Cortex of kidney (tissue), 1 donor: ENCODE measurements at places on chromosomes 11 and 22.

- DNase-seq = no peak
Measured at GRCh38 chr11:12017865-12018453, 9.5 kb upstream of the DKK3 start.

- no peak for DNase-seq
Measured at GRCh38 chr11:78840200-78840599, 265.5 kb upstream of the NARS2 start.

GRCh38 chr11:11230087-11230486, 123.0 kb downstream of the CSNK2A3 start:
- DNase-seq = no peak

DNA sequence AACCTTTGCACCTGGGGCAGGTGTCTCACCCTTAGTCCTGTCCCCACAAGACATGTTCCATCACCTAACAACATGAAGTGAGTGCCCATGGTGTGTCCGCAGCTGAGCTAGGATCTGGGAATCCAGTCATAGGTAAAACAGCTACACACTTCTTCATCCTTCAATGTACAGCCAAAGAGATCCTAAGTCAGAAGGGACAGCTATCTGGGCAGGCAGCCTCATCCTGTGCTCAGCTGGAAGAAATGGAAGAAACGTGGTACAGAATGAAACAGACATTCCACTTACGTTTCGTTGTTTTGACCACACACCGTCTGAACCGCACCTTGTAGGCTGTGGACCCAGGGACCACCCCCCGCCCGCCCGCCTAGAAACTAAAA, 30.8 kb downstream of the PDGFB start:
- DNase-seq = no peak

DNA sequence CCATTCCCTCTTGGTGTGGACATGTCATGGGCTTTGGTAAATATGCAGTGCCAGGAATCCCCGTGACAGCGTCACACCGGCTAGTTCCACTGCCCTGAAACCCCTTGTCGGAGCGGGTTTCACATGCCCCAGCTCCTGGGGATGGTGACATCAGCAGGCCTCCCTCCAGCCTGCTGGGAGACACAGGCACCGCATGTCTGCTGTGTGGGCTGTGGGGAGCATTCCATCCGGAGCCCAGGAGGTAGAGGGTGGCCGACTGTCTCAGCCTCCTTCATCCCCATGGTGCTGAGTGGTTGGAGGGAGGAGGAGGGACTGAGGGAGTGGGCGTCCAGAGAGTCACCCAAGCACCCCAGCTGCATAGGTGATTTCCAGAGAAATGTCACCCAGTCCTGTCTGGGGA, 1161.1 kb downstream of the BRD1 start:
- no peak for DNase-seq

DNA sequence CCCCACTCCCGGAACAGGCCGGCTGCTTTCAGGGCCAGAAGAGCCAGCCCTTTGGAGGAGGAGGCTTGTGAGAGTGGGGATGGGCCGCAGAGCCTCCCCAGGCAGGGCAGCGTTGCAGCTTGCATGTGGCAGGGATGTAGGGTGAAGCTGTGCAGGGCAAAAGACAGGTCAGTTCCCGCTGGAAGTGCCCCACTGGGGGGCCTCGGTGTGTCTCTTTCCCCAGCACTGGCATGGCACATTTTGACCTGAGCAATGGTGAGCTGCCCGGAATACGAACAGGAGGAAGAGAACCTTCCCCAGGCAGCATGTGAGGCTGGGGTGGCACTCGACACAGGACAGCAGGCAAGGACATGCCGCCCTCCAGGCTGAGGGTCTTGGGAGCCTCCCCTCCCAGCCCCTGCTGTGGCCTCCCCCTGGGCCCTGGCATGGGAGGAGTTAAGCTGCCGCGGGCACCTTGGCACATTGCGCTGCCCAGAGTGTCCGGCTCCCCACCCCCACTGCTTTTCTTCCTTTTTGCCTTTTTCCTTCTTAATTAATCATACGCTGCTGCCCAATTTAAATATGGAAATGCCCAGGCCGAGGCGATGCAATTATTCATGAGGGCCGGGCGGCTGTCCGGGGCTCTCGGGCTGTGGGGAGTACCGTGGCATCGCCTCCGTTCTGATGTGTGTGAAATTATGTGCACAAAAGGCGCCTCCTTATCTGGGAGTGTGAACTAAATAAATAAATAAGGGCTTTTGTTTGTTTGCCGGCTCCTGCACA, 76.0 kb upstream of the WNT7B start:
- no peak for DNase-seq

- DNase-seq = no peak
Measured at GRCh38 chr22:47011131-47011858, 248.8 kb downstream of the TBC1D22A start.

GRCh38 chr22:50189184-50189848, 3.6 kb downstream of the TRABD start:
- no peak for DNase-seq

DNA sequence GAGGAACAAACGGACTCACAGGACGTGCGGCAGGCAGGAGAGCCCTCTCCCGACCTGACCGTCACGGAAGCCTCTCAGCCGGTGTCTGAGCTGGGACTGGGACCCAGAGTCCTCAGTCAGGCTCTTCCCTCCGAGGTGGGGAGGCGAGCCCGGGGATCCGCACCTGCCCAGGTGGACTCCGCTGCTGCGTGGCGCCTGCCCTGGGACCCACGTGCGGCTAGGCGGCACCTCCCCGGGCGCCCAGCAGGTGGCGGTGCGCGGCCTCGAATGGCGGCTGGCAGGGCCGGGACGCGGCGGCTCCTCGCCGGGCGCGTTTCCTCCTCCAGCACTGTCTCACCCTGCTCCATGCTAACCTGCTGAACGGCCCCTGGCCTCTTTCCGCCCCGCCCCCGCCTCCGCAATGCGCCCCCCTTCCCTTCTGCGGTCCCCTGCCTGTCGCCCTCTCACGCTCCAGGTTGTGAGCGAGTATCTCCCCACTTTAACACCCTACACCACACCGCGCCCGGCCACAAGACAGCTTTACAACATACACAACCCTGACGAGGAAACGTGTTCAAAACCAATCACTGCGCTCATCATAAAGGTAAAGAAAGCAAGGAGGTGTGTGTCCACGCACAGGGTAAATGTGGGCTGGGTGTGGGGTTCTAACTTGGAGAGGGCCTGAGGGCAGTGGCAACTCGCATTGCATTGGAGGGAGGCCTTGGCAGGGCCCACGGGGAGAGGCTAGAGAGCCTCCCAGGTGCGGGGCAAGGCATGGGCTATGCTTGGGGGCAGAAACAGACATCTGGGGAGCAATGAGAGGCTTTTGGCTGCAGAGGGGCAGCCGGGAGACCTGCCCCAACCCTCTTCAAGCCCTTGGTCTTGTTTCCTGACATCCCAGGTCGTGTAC, 25.9 kb upstream of the ATXN10 start:
- no peak for DNase-seq

DNA sequence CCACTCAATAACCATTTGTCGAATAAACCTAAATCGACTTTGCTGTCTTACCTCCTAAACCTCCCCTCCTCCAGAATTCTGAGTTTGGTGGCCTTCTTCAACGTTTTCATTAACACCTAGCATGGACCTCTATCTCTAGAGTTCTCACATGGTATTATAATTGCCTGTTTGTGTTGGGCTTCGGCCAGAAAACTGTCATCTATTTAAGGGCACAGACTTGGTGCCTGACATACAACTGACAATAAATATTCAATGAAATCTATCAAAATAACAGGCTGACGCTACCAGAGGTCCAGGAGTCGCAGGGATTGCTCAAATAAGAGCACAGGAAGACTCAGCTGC, 687 bp downstream of the ALKBH8 start:
- no peak for DNase-seq

GRCh38 chr11:114052160-114052559, 7.4 kb upstream of the ZBTB16 start:
- DNase-seq = no peak

GRCh38 chr11:6012035-6012668, 5.4 kb upstream of the OR56A4 start:
- DNase-seq = no peak

GRCh38 chr11:110410651-110411050, 19.1 kb upstream of the FDX1 start:
- no peak for DNase-seq

DNA sequence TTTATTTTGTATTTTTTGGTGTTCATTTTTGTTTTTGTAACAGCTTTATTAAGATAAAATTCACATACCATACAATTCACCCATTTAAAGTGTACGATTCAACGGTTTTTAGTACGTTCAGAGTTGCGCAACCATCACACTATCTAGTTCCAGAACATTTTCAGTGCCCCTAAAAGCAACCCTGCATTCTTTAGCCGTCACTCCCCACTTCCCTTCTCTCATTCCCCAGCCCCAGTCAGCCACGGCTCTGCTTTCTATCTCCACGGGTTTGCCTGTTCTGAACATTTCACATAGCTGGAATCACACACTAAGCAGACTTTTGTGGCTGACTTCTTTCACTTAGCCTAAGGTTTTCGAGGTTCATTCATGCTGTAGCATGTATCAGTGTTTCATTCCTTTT, 9.6 kb upstream of the KCNQ1OT1 start:
- no peak for DNase-seq

- DNase-seq = no peak
Measured at GRCh38 chr11:128053981-128054931, 533.1 kb downstream of the ETS1 start.

- no peak for DNase-seq
Measured at GRCh38 chr11:130209954-130210854, 50.6 kb downstream of the ST14 start.

DNA sequence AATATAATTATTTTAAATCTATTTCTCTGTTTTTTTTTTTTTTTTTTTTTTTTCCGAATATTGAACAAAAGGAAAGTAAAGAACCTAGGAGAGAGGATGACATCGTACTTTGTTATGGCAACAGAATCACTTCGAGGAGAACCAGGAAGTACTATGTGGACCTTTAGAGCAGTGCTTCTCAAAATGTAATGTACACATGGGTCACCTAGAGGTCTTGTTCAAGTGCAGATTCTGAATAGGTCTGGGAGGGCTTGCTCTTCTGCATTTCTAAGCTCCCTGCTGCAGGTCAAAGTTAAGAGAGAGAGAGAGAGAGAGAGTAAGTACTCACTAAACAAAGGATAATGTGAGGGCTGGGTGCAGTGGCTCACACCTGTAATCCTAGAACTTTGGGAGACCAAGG, 419.5 kb upstream of the TENM4 start:
- DNase-seq = no peak

GRCh38 chr22:46958191-46958590, 195.7 kb downstream of the TBC1D22A start:
- DNase-seq = no peak

DNA sequence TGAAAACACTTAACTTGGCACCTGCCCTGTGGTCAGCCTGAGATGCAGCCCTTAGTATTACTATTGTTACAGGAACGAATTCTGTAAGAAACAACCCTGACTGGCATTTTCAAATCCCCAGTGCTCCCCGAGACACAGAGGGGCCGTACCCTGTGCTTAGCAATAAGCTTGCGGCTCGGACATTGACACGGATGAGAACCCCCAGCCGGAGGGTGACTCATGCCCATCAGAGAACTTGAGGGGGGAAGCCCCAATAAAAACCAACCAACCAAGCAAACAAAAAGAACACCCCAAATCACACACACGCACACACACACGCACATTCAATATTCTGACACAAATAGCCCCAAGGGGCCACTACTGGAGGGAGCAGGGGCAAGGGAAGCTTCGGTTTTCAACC, 63.8 kb downstream of the SHISAL1 start:
- DNase-seq = no peak

DNA sequence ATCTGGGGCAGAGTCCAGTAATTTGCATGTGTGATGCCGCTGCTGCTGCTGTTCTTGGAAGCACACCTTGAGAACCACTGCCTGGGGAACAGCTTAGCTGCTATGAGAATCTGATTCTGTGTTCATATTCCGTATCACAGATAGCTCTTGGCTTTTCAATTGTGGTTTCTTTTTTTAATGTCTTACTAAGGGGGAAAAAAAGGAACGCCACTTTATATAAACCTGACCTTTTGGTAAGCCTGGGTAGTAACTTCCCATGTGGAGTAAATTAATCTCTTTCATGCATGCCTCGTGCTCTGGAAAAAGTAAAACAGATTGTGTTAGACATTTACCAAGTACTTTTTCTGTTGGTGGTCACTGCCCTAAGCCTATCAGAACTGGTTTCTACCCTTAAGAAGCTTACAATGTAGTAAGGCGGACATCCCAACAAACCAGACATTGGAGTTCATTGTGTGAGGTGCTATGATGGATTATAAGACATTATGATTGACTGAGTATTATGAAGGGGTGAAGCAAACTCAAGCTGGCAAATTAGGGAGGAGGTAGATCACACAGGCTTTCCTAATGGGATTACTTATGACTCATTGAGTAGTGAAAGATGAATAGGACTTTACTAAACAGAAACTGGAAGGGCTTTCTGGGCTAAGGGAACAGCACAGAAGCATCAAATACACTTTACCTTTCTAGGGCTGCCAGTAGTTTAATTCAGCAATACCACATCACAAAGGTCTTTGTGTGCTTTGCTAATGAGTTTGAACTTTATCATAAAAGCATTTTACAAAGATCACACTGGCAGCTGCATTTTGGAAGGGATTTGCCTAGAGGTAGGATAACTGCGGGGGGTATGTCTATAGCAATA, 64.7 kb downstream of the MAML2 start:
- DNase-seq = no peak

DNA sequence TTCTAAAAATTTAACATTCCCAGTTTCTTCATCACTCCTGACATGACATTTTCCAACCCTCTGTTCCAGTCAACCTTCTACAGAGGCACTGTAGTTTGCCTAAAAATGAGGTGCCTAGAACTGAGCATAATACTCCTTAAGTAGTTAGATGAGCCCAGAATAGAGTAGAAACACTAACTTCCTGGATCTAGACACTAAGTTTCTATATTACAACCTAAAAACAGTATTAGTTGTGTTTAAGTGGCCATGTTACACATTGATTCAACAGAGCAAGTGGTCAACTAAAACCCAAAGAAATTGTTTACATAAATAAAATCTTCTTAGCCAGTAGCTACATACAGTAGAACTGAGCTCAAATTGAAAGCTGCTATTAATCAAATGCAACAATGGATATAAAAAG, 1.3 kb downstream of the HPS5 start:
- no peak for DNase-seq

DNA sequence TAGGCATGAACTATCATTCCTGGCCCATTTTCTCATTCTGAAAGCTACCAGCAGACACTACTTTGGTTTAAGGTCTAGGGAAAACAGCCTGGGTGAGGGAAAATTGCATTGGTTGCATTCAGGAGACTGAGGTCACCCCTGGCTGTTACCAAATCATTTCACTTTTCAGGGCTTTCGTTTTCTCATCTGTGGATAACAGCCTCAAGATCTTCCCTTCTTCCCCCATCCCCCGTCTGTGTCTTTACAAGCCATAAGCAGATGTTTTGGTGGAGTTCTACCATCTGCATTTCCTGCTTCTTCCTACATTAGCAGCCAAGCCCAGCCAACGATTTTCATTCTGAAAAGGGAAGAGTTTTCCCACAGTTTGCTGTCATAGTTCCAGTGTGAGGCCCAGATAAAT, 130.4 kb downstream of the HIPK3 start:
- DNase-seq = no peak

DNA sequence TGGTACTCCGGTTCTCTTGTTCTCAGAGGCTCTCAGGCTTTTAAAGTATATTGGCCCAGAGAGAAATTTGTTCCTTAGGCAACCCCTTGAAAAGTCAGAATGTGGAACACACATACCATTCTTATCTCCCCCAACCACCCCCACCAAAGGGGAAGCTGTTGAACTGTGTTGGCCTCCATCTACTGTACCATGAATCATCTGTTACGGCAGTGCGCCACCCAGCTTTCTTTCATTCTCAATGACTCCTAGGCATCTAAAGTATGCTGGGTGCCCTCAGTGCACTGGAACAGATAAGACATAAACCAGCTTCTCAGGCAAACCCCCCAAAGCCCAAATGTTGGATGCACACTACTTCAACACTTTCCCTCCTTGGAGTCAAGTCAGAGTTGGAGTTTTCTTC, 696.2 kb upstream of the TENM4 start:
- no peak for DNase-seq

- no peak for DNase-seq
Measured at GRCh38 chr11:36254713-36255112, 34.5 kb downstream of the COMMD9 start.
